ENCODE measurements at places on chromosomes 5 and 9. TPM values are rescaled to one million over a fixed set of nuclear protein-coding genes. Genes with fewer than 3 reads are reported as not detected.

DNA sequence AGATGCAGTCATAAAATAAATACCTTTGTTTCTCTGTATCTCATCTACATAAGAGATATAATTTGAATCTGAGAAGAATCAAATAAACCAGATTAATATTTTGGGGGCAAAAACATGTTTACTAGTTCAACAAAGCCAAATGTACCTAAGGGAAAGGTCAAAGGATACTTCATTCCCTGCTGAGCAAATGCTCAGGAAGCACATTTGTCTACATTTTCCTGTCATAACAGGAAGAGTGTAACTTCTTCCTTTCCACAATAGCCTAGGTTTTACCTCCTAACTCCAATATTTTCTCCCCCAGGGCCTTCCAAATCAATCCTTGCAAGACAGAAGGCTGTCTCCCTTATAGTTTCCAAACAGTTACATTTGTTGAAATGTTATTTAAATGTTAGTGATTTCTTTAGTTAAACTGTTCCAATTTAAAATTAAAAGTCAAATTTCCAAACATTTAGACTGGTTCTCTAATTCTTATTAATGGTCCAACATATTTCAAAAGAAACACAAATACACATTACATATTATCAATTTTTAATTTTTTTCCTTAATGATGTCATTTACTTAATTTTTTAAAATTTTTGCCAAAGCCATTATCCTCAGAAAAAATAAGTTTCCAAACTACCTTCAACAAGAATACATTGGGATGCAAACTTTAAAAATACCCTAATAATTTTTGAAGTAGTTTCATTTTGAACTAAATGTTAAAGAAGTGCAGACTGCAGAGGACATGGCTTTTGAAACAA is 67.8 kb downstream of the MEF2C start:
- no peak for DNase-seq

- DNase-seq: no peak
Observed at GRCh38 chr5:74288448-74289108, 351.9 kb downstream of the ENC1 start.

- DNase-seq: no peak
Observed at GRCh38 chr5:130965360-130965759, 199.7 kb downstream of the HINT1 start.

CLPTM1L gene
- total RNA-seq: 76.7 TPM

GRCh38 chr9:134544388-134545214 is 97.0 kb upstream of the COL5A1 start:
- DNase-seq: no peak

DNA sequence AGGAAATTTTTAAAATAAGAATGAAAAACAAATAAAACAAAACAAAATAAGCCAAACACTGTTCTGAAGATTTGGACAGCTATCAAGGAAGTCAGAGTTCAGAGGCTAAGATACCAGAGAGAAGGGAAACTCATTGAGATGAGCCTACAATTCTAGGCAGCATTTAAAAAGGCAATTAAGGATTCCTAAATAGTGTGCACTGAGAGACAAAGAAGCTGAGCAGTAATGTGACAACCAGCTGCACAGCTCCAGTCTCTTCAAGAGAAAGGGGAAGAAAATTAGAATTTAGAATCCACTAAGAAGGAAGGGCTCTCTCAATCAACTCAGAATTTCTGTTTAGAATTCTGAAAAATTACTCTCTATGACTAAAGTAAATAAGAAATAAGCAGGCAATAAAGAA is 246.7 kb upstream of the COX7C start:
- no peak for DNase-seq
